Fibroblast of villous mesenchyme (primary cell): ENCODE measurements at places on chromosomes 3 and 15. TPM values are rescaled to one million over a fixed set of nuclear protein-coding genes. Genes with fewer than 3 reads are reported as not detected.

SLC22A13 gene
- total RNA-seq = 0.32 and 0.43 TPM in 2 replicates

B3GNT5 gene
- total RNA-seq = 3.2 and 6.0 TPM in 2 replicates

- no peak for DNase-seq
These were observed 414.3 kb downstream of the RBMS3 start for GRCh38 chr3:29695201-29695600.

SOX2 gene
- not detected in 2 replicates for total RNA-seq

DNA sequence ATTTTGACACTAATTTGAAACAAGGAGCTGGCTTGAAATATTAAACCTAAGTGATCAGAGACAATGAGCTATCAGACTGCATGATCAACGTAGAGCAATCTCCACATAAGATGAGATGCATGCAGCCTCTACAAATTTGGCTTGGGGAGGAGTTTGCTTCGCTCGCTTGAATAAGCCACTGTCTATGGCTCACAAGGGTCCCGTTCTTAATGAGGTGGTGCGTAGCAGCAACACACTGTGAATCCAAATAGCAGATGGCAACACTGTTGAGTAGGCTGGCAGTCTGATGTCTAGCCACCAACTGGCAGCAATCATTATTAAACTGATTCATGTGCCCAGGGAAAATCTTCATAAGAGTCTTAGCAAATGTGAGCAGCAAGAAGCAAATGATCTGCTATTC lies 125.4 kb upstream of the CCDC54 start:
- no peak for DNase-seq

SH2D7 gene
- not detected in 2 replicates for total RNA-seq

GRCh38 chr3:146715170-146715569 lies 110.0 kb upstream of the PLSCR5 start:
- DNase-seq = peak; percentile 13

DNA sequence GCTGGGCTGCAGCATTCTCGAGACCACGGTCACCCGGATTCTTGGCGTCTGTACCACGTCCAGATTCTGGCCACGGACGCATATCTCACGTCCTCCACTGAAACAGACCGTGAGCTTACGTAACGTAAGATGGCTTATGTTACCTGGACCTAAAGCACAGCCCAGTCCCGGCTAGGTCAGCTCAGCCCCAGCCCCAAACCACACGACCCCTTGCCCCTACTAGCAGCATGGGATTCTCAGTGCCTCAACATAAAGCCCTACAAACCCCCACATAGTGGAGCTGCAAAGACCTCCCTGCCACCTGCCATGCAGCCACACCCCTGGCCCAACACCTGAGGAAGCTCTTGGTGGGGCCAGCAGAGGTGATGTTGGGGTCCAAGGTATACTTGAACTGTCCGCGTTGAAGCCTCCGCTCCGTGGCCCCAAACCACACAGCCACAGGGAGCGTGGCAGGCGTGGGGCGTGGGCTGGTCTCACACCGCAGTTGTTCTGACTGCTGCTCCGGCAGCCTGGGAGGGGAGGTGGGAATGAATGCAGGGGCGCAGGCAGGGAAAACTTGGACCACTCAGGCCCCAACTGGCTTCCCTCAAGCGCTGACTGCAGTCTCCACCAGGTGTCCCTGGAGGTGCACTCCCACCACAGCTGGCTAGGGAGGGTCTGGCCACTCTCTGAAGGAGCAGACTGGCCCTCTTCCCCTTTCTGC lies 14.5 kb downstream of the PLXNB1 start:
- no peak for DNase-seq

GRCh38 chr3:142941373-142942123 lies 21.9 kb downstream of the PAQR9 start:
- no peak for DNase-seq

GRCh38 chr3:31284776-31285175 lies 247.9 kb upstream of the STT3B start:
- no peak for DNase-seq

GRCh38 chr3:169007145-169007544 lies 656.4 kb downstream of the MECOM start:
- no peak for DNase-seq

- no peak for DNase-seq
These were observed 801 bp downstream of the CA12 start for GRCh38 chr15:63380808-63381282.

DNA sequence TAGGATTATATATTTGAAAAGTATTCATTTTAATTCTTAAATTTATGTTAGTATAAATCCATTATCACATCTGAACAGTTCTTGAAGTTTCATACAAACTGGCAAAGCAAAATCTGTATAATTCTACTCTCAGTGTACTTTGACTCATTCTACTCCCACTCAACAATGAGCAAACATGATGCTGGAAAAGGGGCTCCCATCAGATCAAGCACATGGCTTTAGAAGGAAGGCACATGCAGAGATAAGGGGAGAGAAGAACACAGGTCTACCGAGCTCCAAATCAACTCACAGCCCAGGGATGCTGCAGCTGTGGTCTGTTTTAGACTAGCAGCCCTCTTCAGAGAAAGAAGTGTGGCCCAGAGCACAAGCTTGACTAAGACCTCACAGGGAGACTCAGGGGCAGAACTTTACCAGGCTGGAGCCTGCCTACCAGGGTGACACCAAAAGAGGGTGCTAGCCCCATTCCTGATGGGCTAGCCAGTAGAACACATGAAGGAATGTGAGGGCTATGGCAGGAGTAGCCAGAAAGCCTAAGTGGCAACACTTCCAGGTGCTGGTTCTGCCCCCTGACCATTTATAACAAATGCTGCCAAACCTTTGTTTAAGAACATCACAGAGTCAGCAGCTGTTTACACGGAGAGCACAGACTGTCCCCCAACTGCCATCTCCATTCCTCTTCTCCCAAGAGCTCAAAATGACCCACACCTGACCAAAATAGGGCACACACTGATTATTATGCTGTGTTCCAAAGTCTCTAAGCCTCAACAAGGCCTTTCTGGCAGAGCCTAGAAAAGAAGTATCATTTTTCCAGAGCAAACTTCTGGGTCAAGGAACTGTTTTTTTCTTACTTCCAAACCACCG lies 19.5 kb downstream of the SEC22C start:
- no peak for DNase-seq

- no peak for DNase-seq
These were observed 50.3 kb downstream of the LSM3 start for GRCh38 chr3:14228681-14229470.

EPHA6 gene
- total RNA-seq = 1.6 and 1.7 TPM in 2 replicates

IQCF5 gene
- not detected in 2 replicates for total RNA-seq

DNA sequence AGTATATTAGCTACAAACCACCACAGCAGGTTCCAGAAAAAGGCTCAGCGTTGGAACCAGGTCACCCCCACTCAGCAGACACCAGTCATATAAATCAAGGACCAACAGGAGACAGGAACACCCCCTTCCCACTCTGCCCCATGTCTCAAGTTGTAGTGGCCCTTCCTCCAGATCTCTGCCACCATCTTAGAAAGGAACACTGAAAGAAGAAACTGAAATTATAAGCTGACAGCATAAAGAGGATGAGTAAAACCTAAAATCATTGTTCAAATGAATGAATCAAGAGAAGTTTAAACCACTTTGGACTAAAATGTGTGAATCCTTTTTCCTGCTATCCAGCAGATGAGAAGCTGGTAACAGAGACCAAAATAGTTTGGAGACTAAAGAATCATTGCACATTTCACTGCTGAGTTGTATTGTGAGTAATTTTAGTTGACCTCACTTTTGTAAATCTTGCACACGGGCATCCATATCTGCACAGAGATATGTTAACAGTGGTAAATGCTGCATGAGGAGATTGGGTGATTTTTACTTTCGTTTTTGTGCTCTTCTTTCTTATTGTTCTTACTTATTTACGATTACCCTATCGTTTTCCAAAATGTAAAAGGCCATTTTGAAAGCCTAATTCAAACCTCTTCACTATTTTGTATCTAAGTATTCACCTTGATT lies 19.8 kb downstream of the CCR3 start:
- DNase-seq = peak; percentile 17

RTP3 gene
- total RNA-seq = 0.43 TPM in 1 of 2 replicates, not detected in the other

- DNase-seq = no peak
These were observed 9.7 kb upstream of the PTPN23 start for GRCh38 chr3:47370887-47371697.

PLAAT1 gene
- total RNA-seq = not detected in 2 replicates

DNA sequence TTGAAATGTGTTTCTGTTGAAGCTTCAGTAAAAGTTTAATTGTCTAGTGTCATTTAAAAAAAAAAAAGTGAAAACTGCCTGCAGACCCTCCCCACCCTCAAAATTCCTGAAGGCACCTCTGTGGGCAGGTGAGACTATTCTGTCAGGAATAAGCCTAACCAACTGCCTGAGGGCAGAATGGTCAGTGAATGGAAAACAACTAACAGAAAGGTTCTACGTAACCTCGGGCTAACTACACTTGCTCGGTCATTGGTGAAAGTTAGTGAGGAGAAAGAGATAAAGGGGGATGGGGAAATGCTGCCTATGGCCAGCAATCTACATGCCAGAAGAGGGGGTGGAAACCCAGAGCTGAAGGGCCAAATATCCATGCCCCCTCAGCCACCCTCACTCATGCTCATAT lies 108.6 kb upstream of the SLC24A5 start:
- no peak for DNase-seq

GRCh38 chr3:31804251-31805051 lies 176.6 kb downstream of the OSBPL10 start:
- peak; percentile 19 for DNase-seq

DNA sequence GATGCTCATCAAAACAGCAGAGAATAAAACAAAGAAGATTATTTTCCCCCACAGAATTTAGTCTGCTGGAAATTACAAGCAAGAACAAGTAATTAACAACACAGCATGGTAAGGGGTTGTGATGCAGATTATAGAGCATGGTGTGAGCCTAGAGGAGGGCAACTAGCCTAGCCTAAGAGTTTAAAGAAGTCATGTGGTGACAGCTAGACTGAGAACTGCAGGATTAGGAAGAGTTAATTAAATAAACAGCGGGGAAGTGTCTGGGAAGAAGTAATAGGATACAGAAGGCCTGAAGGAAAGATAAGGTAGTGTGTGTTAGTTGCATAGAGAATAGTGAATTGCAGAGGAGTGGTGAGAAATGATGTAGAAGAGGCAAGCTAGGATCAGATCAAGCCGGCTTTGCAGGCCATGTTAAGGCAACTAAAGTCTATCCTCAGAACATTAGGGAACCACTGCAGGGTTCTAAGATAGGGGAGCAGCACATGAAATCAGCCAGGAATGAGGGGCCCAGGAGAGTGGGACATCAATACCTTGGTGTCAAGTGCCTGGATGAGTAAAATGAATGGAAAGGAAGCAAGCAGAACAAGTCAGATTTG lies 11.9 kb upstream of the PKM start:
- DNase-seq = no peak

IMPG2 gene
- total RNA-seq = 0.32 and 0.43 TPM in 2 replicates

- peak; percentile 97 for DNase-seq
These were observed 74.6 kb downstream of the ITGB5 start for GRCh38 chr3:124812291-124813265.

DNA sequence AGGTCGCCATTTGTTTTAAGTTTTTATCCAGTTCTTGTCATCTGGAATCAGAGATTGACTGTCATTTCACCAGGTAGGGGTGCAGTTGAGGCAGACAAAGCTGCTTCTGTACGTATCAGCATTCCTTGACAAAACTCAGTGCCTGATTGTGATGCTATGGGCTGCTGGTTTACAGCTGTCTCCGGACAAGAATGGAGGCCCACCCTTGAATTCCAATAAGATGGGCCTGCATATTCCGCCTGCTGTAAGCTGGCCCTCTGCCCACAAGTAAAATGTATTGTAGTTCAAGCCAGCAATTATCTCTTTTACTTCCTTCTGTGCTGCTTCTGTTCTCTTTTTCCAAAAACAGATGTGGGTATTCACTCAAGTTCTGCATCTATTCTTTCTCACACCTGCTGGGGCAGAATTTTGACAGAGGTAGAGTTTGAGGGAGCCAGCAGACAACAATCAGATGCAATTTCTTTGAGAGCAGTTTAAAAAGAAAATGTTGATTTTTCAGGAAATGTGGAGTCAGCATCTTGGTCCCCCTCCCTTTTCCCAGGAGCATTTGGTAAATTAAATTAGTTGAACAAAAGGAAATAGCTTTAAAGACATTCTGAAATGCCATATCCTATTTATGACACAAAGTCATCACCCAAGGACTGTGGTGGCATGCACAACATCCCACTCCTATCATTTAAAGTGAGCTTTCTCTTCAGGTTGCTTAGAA lies 53.5 kb downstream of the IQCH start:
- DNase-seq = no peak

- no peak for DNase-seq
These were observed 26.4 kb upstream of the SKIL start for GRCh38 chr3:170331143-170331542.

ITGA11 gene
- 87.7 and 159 TPM in 2 replicates for total RNA-seq

DNA sequence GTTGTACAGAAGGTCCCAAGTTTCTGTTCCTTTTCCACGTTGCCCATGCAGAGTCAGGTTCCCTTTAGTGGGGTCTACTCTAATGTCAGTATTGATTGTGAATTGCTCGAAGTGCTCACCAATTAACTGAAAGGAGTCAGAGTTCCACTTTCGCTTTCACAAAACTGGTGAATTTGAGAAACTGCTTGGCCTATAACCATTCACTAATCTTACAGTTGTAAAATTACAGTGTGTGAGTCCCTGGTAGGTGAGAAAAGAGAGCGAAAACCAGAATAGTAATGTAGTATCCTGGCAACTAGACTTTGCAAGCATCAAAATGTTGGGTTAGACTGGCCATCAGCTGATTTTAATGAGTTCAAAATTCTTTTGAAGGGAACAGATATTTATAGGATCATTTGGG lies 237.5 kb upstream of the CHRM5 start:
- DNase-seq = no peak

DNA sequence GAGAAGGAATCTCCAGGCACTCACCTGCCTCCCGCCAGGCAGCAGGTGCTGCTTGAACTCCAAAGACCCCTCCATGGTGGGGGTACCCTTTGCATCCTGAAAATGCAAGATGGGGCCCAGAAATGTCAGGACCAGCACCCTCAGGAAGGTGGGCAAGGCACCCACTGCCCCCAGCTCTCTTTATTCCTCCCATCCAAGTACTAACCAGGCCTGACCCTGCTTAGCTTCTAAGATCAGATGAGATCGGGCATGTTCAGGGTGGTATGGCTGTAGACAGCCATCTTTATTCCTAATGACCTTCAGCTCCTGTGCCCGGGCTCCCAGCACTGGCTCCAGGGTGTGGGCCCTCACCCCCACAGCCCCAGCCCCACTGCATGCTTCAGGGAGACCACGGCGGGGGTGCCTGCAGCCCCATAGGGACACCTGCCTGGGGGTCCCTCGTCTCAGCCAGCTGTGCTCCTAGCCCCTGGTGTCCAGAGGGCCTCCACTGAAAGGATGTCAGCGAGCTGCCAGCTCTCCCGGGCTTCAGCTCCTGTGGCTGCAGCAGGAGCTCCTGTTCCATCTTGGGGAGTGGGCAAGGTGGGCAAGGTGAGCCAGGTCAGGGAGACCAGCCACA lies 13.2 kb downstream of the PLA2G4B start:
- no peak for DNase-seq

GRCh38 chr3:155835341-155836071 lies 18.7 kb downstream of the SLC33A1 start:
- no peak for DNase-seq

GRCh38 chr3:89571298-89571697 lies 463.9 kb downstream of the EPHA3 start:
- no peak for DNase-seq

CCDC54 gene
- total RNA-seq = not detected in 2 replicates
